Activated naive CD8-positive, alpha-beta T cell treated with anti-CD3 and anti-CD28 coated beads, Interleukin-2, amount 10 ng/mL, durations not matched to agents 7 days and 5 days (primary cell): ENCODE measurements at places on chromosomes 5 and 9. TPM values are rescaled to one million over a fixed set of nuclear protein-coding genes. Genes with fewer than 3 reads are reported as not detected.

DNA sequence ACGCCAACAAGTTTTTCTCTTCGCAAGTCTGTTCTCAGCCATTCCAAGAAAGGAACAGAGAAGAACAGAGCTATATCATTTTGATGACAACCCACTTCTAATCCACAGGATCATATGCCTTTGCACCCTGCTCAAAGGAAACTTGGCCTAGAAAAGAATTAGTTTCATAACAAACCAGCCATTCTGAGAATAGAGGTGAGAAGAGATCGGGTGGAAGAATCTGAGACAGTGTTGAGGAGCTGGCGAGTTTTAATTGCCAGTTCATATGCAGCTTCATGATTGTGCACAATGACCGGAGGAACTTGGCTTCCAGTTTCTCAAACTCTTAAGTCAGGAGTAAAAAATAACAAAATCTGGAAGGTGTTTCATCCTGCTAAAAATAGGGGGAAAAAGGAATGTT lies 380.0 kb downstream of the NR2F1-AS1 start:
- no peak overlapping the region for H3K27ac ChIP-seq
- H3K36me3 ChIP-seq: no peaks in the 10 kb centered on the region
- H3K27me3 ChIP-seq: no peaks in the 10 kb centered on the region
- no peaks in the 10 kb centered on the region for H3K4me1 ChIP-seq
- no peak for DNase-seq
- no peak overlapping the region for H3K4me3 ChIP-seq

DNA sequence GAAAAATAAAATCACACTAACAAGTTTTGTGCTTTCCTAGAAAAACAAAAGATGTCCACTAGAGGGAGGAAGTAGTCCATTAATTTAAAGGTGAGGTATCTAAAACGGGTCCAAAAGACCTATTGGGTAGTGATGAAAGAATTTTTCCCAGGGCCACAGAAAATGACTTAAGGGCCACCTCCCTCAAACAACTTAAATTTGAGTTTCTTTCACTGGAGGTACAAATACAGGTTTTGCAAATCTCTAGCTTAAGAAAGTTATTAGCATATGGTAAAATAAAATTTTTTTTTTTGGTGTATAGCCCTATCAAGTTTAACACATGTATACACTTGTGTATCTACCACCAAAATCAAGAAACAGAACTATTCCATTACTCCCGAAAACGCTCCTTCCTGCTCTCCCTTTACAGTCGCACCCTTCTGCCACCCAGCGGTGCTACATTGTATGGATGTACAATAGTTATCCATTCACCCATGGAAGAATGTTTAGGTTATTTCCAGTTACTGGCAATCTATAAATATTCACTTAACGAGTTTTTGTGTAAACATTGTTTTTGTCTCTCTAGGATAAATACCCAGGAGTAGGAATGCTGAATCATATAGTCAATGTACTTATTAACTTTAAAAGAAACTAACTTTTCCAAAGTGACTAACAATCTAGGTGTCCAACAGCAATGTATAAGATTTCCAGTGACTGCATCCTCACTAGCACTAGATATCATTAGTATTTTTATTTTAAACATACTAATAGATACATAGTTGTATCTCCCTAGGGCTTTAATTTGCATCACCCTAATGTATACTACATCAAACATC lies 21.9 kb downstream of the DEPDC1B start:
- H3K27ac ChIP-seq: no peak overlapping the region
- peaks cover 15% of the 10 kb centered on the region for H3K36me3 ChIP-seq
- DNase-seq: no peak
- H3K4me3 ChIP-seq: no peak overlapping the region
- peaks cover 4% of the 10 kb centered on the region for H3K4me1 ChIP-seq
- no peaks in the 10 kb centered on the region for H3K27me3 ChIP-seq

- DNase-seq: no peak
- H3K4me1 ChIP-seq: no peaks in the 10 kb centered on the region
Observed at GRCh38 chr9:81460693-81461092, 228.7 kb downstream of the TLE1 start.

DNA sequence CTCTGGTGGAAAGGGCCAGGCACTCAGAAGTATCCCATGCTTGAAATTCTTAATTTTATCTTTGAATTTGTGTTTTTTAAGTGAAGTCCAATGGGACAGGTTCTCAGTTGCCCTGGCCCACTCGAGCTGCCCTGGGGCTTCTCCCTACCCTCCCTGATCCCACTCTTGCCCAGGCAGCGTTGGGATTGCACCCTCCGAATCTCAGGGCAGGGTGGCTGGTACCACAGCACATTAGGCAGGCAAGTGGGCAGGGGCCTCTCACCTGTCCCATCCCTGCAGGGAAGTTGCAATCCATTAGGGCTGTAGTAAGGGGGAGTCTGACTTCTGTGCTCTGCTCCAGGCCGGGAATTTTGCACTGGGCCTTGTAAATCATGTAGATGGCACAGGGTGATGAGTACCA lies 2.7 kb downstream of the RUFY1 start:
- peaks cover 21% of the 10 kb centered on the region for H3K4me1 ChIP-seq
- H3K4me3 ChIP-seq: no peak overlapping the region
- no peaks in the 10 kb centered on the region for H3K27me3 ChIP-seq
- H3K27ac ChIP-seq: no peak overlapping the region
- H3K36me3 ChIP-seq: peaks cover 19% of the 10 kb centered on the region
- DNase-seq: no peak

SPINK13 gene
- total RNA-seq: not detected

MAMDC2 gene
- total RNA-seq: 0.08 TPM

PRR7 gene
- 10.6 TPM for total RNA-seq

FOXE1 gene
- not detected for total RNA-seq
